Stimulated activated CD4-positive, alpha-beta T cell treated with anti-CD3 and anti-CD28 coated beads, Interleukin-1b, Interleukin-23, amount 100 ng/mL, for 4 hours (primary cell): ENCODE measurements at places on chromosomes 3 and 15.

DNA sequence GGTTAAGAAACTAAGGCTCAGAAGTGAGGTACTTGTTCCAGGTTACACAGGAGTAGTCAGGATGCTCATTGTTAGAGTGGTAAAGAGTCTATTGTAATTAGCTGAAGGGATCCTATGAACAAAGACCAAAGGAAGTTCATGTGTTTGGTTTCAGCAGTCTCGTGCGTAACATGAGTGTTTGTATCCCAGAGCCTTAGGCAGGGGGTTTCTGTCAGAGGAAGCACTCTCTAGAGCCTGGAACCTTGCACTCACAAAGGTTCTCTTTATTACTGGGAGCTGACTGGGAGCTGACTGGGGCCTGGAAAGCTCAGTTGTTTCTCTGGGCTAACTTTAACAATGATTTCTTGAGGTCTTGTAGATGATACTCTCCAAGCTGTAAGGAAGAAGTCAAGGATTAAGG lies 3.9 kb downstream of the ZNF197 start:
- DNase-seq, result no peak

DNA sequence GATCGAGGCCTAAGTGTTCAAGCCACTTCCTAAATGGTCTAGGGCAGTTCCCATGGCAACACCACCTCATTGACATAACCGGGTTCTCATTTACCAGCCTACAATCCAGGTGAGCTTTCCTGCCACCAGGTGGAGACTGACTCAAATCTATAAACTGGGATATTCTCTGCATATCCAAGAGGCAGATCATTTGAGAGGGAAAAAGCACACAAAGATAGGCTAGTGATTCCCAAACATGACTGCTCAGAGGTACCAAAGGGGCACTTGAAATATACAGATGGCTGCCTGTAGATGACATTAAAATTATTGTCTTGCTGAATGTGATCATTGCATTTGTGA lies 141.3 kb upstream of the PROK2 start:
- DNase-seq, result no peak

DNA sequence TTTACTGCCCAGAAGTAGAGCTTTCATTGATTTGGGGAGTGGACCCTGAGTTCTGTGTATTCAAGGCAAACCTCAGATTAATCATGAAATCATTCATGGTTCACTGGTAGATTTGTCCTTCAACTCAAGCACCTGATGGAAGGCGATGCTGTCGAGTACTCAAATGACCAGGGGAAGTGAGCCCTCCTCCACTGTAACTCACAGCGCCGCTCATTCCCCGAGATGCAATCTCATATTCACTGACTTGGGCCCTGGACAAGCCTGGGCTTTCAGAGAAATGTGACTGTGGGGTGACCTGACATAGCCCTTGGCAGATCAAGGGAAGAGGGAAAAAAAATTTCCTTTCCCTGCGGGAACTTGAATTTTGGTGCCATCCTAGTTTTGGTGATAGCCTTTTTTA lies 156.7 kb upstream of the BHLHE40 start:
- no peak for DNase-seq

- DNase-seq, result no peak
These were observed 3.9 kb upstream of the DNASE1L3 start for GRCh38 chr3:58214484-58215316.

DNA sequence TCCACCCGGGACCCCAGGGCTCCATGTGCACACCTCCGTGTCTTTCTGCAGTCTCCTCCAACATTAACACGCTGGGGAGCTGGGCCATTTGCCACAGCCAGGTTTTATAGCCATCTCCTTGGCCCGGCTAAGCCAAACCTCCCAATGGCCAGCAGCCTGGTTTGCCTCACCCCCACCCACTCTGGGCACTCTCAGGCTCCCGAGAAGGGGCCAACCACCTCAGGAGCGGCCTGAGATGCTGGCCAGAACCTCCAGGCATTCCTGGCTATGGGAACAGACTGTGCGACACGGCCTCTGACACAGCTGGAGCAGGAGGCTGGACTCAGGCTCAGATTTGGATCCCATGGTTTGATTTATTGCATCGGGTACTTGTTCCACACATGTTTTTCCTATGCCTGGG lies 289.7 kb downstream of the RPLP1 start:
- DNase-seq, result no peak

DNA sequence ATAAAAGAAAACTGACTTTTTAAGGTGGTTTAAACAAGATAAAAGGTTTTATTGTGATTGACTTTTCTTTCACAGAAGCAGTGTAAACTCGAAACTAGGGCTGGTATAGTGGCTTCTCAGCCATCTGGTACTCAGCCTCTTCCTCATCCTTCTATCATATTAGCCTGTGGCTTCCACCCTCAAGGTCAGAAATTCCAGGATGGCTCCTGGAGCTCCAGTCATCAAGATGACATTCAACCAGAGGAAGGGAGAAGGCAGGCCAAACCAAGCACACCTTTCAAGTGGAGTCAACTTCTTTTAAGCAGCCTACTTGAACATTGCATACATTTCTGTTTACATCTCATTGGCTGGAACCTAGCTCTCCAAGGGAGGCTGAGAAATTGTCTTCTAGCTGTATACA lies 1.3 kb upstream of the MESD start:
- DNase-seq, result no peak

GRCh38 chr3:153746211-153746610 lies 375.0 kb upstream of the ARHGEF26 start:
- DNase-seq, result no peak

GRCh38 chr3:110243081-110243480 lies 828.5 kb upstream of the NECTIN3 start:
- DNase-seq, result no peak

GRCh38 chr3:125033135-125033534 lies 22.7 kb downstream of the HEG1 start:
- DNase-seq, result no peak

DNA sequence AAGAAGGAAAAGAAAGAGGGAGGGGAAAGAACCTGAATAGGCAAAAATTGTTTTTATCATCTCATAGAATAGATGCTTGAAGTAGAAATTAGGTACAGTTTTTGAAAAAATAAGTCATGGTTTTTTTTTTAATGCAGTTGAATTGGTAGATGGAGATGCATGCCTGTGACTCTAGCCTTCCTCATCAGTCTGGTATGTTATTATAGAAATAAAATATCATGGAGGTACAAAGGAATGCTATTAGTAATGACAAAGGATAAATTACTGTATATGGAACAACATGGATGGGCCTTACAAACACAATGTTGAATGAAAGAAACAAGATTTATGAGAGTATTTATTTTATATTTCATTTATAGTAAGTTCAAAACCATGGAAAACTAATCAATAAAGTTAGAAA lies 162.4 kb upstream of the GALNT15 start:
- DNase-seq, result no peak

- no peak for DNase-seq
These were observed 12.2 kb downstream of the EIF4E3 start for GRCh38 chr3:71713041-71713440.

- DNase-seq, result no peak
These were observed 65.0 kb downstream of the CLDN11 start for GRCh38 chr3:170483485-170484262.

DNA sequence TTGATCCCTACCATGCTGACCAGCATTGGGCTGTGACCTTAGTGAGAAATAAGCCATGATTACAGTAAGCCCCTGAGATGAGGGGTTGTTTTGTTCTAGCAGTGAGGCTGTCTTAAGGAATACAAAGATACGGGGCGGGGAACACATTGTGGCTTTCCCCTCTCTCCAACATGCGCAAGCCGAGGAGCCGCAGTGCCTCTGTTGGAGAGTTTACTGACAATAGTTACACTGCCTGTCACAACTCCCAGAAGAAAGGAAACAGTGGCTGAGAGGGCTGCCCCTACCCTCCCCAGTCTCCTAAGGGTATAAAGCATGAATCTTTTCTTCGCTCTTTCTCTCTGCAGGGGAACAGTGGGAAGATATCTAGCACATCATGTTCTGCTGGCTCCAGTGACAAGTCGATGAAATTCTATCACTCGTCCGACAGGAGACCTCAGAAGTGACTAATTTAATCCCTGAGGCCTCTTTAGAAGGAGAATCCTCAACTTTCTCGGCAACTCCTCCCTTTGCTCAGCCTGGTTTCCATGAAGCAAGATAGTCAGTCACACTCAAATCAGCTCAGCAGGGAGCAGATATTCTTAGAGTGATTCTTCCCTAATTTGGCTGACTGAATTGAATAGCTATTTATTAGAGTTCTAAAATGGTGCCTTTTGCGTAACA lies 409.0 kb upstream of the PROK2 start:
- no peak for DNase-seq

GRCh38 chr3:128360705-128361271 lies 105.9 kb downstream of the DNAJB8 start:
- no peak for DNase-seq

- no peak for DNase-seq
These were observed 3.7 kb downstream of the DAZL start for GRCh38 chr3:16601537-16602005.

GRCh38 chr3:174477491-174477890 lies 381.6 kb upstream of the NAALADL2 start:
- no peak for DNase-seq

- no peak for DNase-seq
These were observed 481 bp downstream of the AP4E1 start for GRCh38 chr15:50909010-50909317.

GRCh38 chr15:34185666-34186065 lies 24.2 kb downstream of the KATNBL1 start:
- no peak for DNase-seq

GRCh38 chr15:89205991-89206585 lies 15.3 kb downstream of the RLBP1 start:
- DNase-seq, result no peak

GRCh38 chr3:72181251-72181650 lies 396.3 kb upstream of the PROK2 start:
- no peak for DNase-seq

DNA sequence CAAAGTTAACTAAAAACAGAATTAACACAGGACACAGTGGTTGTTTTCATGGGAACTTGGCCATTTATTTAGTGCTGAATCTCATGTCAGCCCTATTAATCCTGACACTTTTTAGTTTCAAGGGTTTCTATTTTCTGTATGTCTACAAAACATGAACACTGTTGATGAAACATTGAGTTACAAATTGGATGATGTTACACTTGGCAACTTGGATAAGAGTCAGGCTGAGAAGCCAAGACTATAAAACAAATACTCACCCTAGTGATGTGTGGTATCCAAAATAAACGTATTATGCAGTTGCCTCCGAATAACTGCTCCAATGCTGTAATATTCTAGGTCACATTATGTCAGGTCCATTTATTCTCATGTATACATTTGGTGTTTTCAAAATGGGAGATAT lies 349.6 kb downstream of the ZIC1 start:
- DNase-seq, result no peak

GRCh38 chr3:177770383-177771230 lies 573.3 kb upstream of the TBL1XR1 start:
- no peak for DNase-seq

DNA sequence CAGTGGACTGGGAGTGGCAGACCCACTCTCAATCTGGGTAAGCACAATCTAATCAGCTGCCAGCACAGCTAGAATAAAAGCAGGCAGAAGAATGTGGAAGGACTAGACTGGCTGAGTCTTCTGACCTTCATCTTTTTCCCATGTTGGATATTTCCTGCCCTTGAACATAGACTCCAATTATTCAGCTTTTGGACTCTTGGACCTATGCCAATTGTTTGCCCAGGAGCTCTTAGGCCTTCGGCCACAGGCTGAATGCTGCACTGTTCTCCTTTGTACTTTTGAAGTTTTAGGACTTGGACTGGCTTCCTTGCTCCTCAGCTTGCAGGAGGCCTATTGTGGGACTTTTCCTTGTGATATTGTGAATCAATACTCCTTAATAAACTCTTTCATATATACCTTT lies 477.7 kb upstream of the ZNF385D start:
- DNase-seq, result no peak

DNA sequence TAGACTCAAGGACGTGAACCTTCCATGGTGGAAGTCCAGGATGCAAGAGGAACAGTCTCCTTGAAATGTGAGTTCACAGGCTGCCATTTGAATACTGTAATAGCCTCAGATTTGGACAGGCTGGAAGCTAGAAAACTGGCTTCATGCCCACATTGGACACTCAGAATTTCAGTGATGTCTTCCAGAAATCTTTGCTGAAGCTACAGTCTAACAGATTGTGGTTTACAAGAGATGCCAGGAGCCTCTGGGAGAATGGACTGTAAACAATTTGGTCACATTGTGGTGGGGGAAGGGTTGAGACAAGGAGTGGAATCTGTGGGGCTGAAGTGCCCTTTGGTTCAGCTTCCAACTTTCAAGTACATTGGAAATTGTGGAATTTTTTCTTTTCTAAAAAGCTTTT lies 252.0 kb upstream of the PROK2 start:
- no peak for DNase-seq

GRCh38 chr3:172530566-172530965 lies 7.3 kb upstream of the TNFSF10 start:
- DNase-seq, result no peak

DNA sequence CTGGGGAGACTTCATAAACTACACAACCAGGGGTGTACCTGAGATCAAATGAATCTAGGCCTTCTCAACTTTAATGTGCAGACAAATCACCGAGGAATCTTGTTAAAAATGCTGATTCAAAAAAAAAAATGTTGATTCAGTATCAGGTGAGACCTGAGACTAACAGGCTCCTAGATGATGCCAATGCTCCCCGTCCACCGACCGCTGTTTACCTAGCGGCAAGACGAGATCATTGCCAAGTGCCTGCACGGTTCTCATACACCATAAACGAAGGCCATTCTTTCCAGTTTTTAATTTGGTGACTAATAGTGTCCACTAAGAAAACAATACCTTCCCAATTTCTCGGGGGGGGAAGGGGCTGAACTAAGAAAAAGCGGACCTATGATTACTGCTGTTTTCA lies 2.5 kb upstream of the FSIP1 start:
- no peak for DNase-seq

- DNase-seq, result no peak
These were observed 32.7 kb upstream of the ZFAND6 start for GRCh38 chr15:80026754-80027153.

GRCh38 chr15:63576441-63576840 lies 20.7 kb upstream of the FBXL22 start:
- no peak for DNase-seq

DNA sequence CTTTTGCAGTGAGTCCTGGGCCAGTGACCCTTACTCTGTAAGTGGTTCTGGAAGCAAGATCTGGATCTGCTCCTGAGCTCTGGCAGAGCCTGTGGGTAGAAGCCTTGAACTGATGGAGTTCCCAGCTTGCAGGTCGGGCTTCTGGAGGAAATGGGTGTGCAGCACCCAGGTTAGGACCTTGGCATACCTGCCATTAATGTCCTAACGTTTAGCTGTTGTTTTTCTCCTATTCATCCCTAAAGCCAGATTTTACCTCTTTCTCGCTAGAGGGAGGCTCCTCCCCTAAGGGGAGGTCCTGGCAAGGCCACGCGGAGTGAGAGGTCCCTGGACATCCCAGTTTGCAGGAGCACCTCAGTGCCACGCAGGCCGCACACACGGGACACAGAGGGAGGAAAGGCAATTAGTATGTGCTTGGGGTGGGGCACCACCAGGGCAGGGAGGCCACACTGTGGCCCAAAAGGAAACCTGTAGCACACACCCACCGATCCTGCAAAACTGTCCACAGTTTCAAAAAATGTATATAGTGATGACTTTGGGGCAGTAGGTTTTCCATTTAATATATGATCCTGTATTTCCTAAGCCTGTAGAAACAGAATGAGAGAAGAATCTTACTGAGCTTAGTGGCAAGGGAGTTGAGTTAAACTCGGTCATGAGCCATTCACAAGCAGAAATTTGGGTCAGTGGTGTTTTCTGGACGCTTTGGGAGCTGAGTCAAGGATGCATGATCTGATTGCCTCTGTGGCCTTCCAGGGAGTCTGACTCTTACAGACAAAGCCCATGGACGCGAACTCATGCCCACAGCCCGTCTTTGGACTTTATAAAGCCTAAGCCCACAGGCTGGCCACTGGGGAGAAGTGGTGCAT lies 148.7 kb downstream of the LRRK1 start:
- DNase-seq, result no peak
